Calu3 (cell line): ENCODE measurements at places on chromosomes 7 and 10. TPM values are rescaled to one million over a fixed set of nuclear protein-coding genes. Genes with fewer than 3 reads are reported as not detected.

DNA sequence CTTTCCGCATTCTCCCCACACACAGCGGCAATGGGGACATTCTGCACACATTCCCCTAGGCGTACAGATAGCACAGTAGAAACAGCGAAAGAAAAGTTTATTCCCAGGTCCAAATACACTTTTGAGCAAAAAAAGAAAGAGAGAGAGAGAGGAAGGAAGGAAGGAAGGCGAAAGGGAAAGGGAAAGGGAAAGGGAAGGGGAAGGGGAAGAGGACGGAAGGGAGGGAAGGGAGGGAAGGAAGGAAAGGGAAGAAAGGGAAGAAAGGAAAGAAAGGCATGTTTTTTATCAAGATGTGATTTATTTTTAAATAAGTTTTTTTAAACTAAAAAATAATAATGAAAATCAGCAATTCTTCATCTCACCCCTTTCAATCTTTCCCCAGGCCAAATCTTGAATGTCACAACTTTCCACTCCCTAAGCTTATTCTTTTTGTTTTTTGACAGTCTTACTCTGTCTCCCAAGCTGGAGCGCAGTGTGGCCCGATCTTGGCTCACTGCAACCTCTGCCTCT, 281.7 kb downstream of the SKIDA1 start:
- DNase-seq: no peak

DNA sequence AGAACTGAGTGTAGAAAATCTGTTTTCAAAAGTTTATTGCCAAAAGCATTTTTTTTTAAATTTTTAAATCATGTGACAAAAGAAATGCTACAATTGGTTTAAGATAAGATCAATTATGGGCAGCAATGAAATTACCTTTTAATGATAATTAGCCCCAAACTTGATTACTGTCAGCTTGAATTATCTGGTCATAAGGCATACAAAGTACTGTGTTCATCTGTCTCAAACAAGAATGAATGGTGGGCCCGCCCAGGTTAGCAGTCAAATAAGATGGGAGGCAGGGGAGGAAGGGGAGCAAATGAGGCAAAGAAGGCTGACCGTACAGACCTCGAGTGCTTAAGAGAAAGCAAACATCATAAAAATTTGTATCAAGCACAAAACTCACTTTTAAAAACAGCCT, 68.1 kb downstream of the JAZF1 start:
- DNase-seq: no peak

DNA sequence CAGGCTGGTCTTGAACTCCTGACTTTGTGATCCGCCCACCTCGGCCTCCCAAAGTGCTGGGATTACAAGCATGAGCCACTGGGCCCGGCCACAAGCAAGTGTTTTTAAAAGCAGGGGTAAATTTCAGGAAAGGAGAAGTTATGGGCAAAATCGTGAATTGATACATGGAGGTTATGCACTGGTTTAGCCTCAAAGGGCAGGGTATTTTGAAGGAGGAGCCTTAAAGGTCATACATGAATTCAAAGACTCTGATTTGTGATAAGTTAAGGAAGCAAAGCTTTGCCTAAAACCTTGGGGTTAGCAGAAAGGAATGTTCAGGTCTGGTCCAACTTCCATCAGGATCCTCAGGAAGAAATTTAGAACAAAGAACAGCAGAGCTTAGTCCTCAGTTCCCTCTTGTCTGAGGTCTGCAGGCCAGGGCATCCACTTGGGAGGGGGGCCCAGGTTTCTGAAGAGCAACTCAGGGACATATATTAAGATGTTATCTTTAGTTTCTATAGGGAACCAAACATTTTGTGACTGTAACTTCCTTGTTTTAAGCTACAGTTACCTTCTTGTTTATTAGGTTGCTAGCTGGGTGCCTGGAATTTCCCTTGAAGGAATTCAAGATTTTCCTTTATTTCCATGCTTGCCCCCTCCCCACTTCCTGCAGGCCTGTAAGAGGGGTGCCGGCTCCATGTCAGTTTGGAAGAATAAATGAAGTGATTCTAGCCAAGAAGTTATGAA, 2.8 kb upstream of the REPIN1 start:
- no peak for DNase-seq

DNA sequence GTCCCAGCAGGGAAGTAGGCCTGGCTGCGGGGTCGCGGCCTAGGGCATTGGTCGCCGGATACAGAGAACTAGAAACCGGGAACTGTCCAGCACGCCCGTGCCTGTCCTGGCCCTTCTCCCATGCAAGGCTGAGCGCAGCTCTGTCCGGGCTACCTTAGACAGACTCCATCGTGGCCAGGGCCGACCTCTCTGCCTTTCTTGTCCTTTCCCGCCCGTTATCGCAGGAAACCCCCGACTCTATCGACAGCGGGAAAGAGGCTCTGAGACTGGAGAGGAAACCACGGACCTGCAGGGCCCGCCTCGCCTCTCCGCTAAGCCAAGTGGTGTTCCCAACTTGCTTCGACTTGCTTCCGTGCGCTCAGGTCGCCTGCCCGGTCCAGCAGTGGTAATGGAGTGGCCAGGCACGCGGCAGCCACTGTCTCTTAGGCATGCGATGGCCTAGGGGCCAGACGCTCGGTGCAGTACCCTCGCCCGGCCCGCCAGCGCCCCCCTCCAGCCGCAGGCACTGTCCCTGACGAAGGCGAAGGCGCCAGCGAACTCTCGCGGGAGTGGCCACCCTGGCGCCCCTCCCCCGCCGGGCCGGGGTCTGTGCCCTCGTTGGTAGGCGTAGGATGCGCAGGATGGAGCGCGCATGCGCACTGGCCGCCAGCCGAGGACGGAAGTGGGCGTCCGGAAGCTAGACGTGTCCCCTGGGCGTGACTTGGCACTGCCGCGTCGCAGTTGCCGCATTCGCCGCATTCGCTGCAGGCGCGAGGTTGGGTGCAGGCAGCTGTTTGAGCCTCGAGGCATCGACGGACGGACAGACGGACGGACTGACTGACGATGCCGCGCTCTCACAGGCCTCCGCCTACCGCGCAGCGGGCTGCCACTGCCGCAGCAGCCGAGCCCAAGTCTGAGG, 54.4 kb downstream of the MCMBP start:
- DNase-seq: no peak

Gene IFIT1B
- not detected in 2 replicates for total RNA-seq

Gene SLC18A2
- not detected in 2 replicates for total RNA-seq

DNA sequence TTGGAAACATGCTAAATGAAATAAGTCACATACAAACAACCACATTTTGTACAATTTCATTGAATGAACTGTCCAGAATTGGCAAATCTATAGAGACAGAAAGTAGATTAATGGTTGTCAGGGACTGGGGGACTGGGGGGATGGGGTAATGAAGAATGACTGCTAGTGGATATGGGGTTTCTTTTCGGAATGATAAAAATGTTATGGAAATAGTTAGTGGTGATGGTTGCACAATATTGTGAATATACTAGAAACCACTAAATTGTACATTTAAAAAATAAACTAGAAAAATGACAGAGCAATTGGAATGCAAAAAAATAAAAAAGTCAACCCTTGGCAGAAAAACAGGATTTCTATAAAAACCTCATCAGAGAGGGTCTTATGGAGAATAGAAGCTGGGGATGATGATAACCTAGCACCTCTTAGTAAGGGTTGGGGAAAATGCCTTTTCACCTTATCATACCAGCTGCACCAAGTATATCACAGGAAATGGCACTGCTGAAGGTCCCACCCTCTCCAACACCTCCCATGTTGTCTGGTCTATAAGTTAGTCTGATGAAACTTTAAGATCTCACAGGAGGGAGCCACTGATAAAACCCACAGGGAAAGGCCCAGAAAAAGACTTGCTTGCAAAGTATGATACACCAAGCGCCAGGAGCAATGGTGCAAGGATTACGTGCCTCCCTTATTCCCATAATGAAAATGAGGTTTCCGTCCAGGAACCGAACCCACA, 23.1 kb upstream of the JAZF1 start:
- DNase-seq: no peak

Gene PBLD
- total RNA-seq: 8.9 TPM in 2 replicates

DNA sequence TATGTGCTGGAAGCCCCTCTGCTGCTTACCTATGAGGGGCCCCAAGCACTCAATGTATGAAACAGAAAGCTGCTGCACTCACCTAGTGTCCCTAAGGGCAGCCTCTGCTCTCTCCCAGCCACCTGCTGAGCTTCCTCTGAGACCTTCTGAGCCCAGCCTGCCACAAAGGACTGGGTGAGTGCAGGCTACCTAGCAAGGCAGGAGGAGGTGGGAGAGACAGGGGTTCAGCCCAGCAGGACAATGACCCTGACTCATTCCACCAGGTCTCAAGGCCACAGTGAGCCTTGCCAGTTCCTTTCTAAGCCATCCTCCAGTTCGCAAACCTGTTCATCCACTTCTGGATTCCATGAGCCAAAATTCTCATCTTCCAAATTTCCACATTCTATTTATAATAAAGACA, 16.3 kb downstream of the VOPP1 start:
- DNase-seq: peak; percentile 42

DNA sequence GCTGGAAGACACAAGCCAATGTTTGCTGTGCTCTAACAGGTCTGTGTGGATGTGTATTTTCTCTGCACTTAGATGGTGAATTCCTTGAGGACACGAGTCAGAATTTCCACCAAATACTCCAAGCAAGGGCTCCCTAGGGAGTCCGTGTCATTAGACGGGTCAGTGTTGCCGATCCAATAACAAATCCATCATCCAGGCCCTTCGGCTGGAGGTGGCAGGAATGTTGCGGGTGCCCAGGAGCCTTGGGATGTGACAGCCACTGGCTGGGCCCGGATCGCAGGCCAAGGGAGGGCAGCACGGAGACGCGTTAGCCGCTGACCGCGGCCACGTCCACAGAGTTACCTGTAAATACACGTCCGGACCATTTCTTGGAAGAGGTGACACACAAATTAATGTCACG, 186.8 kb downstream of the WDR37 start:
- no peak for DNase-seq

Gene KCNMA1
- total RNA-seq: 0.45 and 0.59 TPM in 2 replicates

DNA sequence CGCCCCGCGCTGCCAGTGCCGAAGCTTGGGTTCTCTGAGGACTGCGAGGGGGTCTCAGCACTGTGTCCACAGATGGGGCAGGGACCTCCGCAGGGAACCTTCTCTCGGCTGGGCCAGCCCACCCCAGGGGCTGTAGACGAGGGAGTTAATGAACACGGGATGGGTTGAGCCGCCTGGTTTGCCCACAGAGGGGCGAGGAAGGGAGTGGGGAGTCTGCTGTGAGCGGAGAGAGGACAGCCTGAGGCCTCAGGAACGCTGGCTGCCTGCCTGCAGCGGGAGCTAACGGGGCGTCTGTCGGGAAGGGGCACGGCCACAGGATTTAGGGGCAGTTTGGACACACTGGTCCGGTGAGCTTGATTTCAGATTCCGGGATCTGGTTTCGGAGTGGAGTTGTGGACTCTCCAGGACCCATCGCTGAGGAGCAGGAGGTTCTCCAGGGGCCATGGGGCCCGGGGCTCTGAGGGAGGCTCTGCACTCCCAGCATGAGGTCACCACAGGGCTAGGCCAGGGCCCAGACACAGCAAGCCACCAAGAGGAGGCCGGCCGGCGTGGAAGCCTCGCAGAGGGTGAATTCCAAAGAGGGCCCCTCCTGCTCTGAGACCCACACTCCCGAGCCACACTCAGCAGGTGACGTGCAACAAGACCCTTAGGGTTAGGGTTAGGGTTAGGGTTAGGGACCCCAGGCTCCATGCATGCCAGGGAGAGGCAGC, 19.0 kb upstream of the FAM20C start:
- no peak for DNase-seq

Gene SPDYE9
- total RNA-seq: not detected in 2 replicates

DNA sequence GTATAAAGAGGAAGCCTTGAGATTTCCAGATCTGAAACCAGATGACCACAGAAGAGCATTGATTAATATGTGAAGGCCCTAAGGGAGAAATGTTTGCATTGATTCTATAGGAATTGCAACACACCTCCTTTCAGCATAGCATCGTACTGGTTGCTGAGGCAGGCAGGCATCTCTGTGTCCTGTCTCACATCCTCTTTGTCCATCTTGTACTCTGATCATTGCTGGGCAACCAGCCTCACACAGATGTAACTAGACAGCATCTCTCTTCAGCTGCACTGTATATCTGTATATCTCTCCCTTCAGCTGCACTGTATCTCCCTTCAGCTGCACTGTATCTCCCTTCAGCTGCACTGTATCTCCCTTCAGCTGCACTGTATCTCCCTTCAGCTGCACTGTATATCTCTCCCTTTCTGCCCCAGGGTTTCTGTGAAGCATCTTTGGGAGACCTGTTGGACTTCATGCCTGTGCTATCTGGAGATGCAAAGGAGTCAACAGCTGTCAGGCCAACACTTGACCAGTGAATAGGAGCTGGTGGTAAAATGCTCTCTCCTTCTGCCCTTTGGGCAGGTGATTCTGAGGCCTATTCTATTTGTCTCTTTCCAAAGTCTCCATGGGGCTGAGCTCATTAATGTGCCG, 40.3 kb downstream of the TMEM178B start:
- DNase-seq: no peak

- DNase-seq: no peak
These were observed 41.6 kb downstream of the HK1 start for GRCh38 chr10:69319841-69320316.

DNA sequence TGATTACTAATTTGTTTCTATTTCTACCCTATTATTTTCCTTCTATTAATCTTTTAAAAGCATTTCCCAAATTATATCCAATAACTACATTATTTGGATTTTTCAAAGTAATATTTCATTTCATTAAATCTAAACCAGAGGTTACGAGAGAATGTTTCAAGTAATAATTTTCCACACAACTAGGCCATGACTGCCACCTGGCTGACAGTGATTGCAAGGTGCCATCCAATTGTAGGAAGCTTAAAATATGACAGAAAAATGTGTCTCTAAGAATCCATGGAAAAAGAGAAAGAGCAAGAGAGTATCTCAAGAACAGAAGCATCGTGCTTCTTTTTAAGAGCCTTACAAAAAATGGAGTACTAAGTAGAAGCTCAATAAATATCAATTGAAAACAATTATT, 48.7 kb downstream of the TPK1 start:
- DNase-seq: no peak

Gene LRIT1
- total RNA-seq: not detected in 2 replicates

- DNase-seq: no peak
These were observed 794.5 kb upstream of the IGFBP3 start for GRCh38 chr7:46715579-46715978.

- DNase-seq: no peak
These were observed 1231.6 kb upstream of the CELF2 start for GRCh38 chr10:9786101-9786500.

- DNase-seq: no peak
These were observed 48.7 kb upstream of the LOXL4 start for GRCh38 chr10:98316661-98317060.

DNA sequence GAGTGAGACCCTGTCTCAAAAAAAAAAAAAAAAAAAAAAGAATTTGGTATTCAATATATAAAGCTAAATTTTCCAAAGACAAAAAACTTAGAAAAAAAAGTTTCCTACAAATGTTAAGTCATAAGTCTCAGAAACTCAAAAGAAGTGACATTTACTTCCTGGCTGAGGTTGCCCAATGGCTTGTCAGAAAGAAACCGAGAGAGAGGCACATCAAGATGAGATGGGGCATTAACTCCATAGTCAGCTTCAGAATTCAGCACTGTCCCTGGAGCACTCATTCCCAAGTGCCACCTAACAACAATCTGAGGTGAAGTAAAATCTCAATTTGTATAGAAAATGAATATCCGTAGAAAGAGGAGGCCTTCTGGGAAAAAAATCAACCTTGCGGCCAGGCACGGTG, 6.8 kb upstream of the SPOCK2 start:
- no peak for DNase-seq
